ENCODE measurements at places on chromosomes 4 and X.

GRCh38 chr4:177263818-177264217 is 45.9 kb upstream of the NEIL3 start:
- no peak for DNase-seq

GRCh38 chrX:30822068-30822681 is 66.9 kb downstream of the TAB3 start:
- no peak for DNase-seq

DNA sequence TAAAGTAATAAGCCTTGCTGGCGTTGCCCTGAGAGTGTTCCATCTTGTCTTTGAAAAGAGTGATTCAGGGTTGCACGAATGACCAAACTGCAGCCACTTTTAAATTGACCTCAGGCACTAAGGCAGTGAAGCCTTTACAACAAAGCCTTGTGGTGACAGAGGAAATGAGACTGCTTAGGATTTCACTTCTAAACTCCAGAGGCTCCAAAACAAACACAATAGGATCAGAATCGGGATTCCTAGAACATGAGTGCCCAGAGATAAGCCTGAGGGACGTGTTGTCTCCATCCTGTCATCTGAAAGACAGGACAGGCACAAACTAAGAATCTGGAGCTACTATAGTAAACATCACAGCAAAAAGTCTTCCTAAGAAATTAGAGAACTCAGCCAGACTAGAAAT is 405.2 kb downstream of the PPARGC1A start:
- no peak for DNase-seq

DNA sequence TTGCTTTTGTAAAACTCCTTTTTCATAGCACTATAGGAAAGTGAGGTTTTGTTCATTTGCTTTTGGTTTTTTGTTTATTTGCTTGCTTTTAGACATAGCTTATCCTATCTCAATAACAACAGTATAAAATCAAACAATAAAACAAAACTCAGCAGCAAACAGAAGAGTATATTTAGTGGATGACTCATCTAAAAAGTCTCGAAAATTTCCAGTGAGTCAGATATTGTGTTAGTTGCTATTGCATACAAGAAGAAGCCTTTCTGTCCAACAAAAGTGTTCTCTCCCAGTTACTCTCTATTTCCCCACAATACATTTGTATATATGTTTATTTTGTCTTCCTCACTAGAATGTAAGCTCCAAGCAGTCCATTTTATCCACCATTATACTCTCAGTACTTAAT is 36.0 kb upstream of the NPNT start:
- DNase-seq, result no peak

Measured in T1000 (cell line).